ENCODE measurements at places on chromosomes 2 and 18.

GRCh38 chr18:13572148-13572547 is 154.2 kb downstream of the FAM210A start:
- DNase-seq, result no peak

DNA sequence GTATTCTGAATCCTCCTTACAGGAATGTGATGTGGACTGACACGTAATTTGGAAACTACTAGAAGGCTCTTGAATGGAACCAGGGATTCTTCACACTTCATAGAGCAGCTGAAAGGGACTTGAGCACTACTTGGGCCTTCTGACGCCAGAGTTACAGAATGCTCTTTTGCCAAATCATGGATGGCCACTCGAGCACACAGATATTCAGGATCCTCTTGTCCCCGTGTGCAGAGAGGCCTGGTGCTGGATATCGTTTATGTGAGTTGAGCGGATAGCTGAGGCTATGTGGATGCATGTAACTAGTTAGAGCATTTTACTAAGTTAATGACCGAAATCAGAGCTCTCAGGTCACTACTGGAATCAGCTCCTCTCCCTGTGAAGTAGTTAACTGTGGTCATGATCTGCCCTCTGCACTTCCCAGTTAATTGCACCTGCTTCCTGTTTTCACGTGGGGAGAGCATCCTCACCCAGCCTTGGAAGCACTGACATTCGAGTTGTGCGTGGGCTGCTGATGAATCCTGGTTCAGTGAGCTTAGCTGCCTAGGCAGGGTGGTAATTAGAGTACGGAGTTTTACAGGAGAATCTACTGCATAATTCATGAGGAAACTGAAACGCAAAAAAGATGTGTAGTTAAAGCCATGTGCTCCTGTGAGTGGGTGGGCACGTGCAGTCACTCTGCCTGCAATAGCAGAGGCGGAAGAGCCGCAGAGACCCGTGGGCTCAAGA is 5.2 kb upstream of the TPO start:
- DNase-seq, result no peak

DNA sequence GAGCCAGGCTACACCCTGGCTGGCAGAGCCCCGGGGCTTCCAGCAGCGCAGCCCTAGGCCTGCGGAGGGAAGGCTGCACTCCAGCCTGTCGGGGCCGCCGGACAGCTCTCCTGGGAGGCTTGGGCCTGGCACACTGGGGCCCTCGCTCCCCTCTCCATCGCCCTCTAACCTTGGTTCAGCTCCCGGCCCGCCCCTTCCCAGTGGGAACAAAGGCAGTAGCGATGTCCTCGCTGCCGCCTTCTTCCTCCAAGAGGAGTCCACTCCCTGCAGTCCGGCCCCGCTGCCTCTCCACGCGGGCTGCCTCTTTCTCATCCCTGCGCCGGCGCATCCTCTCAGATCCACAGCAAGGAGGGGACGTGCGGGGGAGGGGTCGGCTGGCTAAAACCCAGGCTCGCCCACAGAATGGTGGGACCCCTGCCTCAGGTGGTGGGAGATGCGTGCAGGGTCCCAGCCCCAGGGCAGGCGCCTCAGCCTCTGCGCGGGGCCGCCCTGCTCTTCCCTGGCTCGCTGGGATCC is 138.1 kb downstream of the TWIST2 start:
- no peak for DNase-seq

DNA sequence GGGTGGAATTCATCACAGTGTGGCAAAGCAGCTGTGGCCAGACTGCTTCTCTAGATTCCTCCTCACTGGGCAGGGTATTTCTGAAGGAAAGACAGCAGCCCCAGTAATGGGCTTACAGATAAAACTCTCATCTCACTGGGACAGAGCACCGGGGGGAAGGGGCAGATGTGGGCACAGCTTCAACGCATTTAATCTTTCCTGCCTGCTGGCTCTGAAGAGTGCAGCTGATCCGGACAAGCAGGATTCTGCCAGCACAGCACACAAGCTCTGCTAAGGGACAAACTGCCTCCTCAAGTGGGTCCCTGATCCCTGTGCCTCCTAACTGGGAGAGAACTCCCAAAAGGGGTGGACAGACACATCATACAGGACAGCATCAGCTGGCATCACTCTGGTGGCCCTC is 779.9 kb upstream of the CNTNAP5 start:
- DNase-seq, result no peak

DNA sequence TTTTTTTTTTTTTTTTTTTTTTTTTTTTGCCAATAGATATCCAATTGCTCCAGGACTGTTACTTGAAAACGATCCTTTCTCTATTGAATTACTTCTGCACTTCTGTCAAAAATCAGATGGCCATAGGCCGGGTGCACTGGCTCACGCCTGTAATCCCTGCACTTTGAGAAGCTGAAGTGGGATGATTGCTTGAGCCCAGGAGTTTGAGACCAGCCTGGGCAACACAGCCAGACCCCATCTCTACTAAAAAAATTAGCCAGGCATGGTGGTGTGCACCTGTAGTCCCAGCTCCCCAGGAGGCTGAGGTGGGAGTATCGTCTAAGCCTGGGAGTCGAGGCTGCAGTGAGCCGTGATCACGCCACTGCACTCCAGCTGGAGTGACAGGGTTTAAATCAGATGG is 4.3 kb upstream of the CHCHD5 start:
- no peak for DNase-seq

GRCh38 chr2:158120664-158121641 is 19.3 kb downstream of the UPP2 start:
- no peak for DNase-seq

DNA sequence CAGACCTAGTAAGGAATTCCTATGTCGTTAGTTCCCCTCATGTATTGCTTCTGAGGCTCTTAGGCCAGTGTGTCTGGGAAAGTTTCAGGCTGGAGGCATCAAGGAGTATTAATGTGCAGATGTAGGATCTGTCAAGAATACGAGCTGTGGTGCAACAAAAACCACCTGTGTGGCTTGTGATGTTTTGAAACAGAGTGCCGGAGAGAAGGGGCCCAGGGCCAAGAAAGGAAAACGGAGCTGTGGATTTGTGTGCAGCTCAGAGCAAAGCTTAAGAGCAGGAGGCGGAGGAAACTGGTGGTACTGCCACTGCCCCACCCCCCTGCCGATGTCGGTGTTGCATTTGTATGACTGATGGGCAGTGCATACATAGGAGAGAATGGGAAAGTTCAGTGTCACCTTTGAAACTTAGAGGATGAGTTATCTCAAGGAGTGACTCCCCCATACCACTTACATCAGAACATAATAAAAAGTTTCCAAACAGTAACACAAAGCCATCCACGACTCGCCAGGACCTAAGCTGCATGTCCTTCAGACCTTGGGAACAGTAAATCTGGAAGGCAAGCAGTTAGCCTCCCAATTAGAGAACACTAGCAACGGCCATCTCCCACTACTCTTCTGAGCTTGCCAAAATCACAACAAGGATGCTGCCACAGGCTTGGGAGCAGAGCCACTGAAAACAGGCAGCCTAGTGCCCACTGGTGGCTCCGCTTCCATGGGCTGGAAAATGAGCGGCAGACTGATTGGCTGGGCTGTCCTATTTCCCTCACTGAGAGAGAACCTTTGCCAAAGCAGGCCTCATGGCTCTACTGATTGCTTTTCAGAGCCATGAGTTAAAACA is 152.7 kb upstream of the NT5C1B start:
- no peak for DNase-seq

DNA sequence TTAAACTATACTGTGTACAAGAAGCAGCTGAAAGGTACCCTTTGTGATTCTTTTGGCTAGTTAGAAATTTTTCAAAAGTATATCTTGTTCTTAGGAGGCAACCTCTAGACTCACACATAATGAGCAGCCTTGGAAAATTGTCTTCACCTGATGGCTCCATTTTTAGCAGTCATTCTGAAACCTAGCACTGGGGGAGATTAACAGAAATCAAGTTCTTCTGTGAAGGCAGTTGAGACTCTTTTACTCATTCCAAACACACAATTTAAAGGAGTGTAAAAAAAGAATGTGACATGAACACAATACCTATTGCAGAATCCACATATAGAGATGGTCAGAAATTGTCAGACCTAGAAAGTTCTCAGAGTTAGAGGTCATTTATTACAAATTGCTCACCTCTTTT is 197.7 kb downstream of the UBE2E3 start:
- no peak for DNase-seq

DNA sequence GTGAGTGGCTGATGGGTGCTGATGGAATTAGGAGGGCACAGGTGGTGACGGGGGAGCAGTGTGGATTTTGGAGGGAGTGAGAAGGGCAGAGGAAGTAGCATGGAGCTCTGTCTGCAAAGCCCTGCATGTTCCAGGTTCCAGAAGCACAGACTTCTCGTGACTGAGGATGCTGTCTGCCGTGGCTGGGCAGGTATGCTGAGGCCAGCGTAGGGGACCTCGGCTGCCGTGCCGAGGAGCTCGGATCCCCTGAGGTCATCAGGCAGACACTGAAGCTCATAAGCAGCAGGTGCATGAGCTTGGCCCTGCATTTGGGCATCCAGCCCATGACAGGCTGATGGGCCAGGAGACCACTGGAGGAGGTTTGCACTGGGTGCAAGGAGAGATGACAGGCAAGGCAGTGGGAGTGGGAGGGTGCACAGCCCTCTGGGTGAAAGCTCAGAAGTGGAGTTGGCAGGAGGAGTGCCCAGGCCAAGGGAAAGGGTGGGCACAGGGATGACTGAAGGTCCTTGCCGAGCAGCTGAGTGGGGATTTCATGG is 215.3 kb downstream of the SH3RF3 start:
- no peak for DNase-seq

DNA sequence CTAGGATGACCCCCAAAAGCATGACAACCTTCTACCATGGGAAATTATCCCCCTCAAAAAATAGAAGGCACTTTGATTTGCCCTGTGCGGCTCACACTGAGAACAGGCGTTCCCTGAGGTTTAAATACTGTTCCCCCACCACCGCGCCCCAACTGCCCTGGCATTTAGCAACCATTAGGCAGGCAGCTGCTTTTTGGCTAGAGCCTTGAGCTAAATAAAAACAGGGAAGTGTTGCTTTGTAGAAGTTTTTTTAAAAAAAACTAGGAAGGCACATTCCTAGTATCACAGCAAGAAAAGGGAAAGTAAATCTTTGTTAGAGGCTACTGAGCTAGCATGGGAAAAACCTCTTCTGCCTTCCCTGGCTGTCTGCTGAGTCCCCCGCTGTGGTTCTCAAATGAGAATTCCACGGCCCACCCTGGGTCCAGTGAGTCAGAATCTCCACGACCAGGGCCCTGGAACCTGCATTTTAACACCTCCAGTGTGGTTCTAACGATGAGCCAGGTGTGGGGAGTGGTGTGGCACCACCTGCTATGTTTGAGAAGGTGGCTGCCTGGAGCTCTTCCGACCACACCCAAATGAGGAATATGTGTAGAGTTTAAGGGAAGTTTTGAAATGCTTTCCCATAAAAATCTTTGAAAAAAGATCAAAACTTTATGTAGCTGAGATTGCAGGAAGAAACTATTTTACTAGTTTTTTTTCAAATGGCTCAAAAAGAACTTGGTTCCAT is 66.4 kb downstream of the VIT start:
- DNase-seq, result no peak

- no peak for DNase-seq
These were observed 436.2 kb upstream of the SMIM21 start for GRCh38 chr18:75863696-75864095.

DNA sequence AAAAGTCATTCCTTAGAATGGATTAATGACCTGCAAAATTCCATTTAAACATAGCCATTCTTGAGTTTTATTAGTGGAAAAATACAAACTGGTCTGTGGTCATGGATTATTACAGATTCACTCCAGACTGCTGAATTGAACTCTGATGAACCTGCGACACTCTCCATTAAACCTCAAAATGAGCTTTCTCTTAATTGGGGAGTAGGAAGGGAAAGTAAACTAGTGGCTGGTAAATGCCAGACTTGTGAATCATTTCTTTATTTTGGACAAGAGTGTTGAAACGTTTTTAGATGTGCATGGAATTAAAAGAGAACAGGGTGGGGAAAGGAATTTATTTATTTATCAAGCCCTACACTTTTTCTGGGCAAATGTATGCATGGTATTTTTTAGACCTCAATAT is 321.2 kb upstream of the FANCL start:
- no peak for DNase-seq

GRCh38 chr2:237218756-237219155 is 133.1 kb downstream of the COPS8 start:
- DNase-seq, result no peak

- DNase-seq, result no peak
These were observed 12.9 kb downstream of the PREPL start for GRCh38 chr2:44348400-44348799.

DNA sequence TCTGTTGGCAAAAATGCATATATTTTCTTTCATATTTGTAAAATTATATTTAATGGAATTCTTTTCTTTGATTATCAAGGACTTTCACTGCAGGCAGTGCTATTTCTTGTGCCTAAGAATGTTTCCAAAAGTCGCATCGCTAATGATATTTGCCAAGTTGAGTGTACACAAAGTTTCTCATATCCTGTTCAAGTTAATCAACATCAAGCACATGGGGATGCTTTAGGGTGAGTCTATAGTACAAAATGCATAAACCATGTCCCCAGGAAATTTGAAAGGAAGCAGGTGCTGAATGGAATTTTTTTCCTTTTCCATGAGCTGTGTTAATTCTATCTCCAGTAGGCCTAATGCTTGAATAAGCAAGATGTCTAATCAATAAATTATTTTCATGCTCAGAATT is 129.7 kb downstream of the GALNT1 start:
- DNase-seq, result no peak

- no peak for DNase-seq
These were observed 21.2 kb upstream of the DARS1 start for GRCh38 chr2:136006658-136007057.
